ELF-1 (cell line): ENCODE measurements at places on chromosomes 12 and 14.
A peak's percentile ranks its signal among the peaks of the same experiment; 100 is the strongest.

DNA sequence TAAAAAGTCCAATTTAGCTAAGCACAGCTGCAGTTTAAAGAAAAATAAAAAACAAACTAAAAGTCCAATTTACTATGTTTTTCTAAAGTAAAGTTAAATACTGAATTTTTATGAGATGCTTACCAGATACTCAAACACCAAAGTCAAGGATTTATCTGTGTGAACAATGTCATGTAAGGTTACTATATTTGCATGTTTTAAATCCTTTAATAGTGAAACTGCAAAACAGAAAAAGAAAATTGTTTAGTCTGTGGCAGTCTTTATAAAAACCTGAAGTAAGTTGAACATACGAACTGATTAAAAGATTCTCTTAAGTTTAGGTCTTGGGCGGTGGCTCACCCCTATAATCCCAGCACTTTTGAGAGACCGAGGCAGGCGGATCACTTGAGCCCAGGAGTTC lies 102.7 kb downstream of the CDK17 start:
- no peak for DNase-seq

- no peak for DNase-seq
These were observed 7.4 kb downstream of the OAS2 start for GRCh38 chr12:112985642-112986290.

GRCh38 chr14:89266754-89267153 lies 150.3 kb downstream of the FOXN3 start:
- no peak for DNase-seq

DNA sequence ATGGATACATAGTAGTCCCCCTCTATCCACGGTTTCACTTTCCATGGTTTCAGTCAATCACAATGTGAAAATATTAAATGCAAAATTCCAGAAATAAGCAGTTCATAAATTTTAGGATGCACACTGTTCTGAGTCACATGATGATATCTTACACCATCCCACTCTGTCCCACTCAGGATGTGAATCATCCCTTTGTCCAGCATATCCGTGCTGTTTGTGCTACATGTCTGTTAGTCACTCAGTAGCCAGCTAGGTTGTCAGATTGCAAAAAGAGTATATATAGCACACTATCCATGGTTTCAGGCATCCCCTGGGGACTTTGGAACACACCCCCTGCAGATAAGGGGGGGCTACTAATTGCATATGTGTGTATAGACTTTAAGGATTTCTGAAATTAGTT lies 8.1 kb upstream of the NAA30 start:
- no peak for DNase-seq

DNA sequence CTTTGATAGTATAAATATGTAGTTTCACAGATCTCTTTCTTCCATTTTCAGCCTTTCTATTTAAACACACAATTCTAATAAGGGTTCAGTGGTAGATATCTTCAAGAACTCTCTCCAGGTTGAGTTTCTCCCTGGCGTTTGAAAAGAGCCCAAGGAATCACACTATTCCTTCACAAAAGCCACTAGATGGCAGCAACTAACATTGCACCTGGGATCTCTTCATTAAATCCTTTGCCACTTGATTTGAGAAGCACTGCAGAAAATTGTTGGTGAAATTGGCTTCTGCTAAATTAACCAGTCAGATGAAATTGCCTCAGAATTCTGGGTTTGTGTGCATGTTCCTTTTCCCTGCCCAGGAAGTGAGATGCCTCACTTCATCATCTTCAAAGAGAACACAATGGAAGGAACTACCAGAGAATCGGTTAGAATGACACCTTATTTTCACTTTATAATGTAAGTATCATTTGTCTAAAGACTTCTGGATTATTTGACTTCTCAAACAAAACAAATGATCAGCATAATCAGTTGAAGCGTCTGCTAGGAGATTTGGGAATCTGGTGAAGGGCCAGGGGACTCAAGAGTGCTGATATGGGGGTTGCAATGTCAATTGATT lies 6.8 kb downstream of the CCDC198 start:
- DNase-seq: peak; percentile 24

GRCh38 chr12:57404966-57405640 lies 25.7 kb downstream of the R3HDM2 start:
- DNase-seq: no peak

DNA sequence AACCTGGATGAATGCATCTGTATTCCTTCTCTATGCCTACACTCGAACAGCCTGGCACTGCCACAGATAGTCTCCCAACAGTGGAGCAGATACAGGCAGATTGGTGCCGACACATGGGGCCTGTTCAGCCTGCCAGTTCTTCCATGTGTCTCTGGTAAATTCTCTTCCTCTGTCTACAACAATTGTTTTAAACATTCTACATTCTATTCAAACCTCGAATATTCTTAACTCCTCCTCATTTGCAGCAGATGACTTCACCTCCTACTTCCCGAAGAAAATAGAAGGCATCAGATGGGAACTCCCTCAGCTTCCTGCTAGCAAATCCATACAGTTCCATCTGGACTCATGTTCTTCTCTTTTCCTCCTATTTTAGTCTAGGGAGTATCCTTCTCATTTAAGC lies 43.1 kb upstream of the OTOGL start:
- DNase-seq: no peak

- no peak for DNase-seq
These were observed 267.8 kb downstream of the KTN1 start for GRCh38 chr14:55847766-55848165.

DNA sequence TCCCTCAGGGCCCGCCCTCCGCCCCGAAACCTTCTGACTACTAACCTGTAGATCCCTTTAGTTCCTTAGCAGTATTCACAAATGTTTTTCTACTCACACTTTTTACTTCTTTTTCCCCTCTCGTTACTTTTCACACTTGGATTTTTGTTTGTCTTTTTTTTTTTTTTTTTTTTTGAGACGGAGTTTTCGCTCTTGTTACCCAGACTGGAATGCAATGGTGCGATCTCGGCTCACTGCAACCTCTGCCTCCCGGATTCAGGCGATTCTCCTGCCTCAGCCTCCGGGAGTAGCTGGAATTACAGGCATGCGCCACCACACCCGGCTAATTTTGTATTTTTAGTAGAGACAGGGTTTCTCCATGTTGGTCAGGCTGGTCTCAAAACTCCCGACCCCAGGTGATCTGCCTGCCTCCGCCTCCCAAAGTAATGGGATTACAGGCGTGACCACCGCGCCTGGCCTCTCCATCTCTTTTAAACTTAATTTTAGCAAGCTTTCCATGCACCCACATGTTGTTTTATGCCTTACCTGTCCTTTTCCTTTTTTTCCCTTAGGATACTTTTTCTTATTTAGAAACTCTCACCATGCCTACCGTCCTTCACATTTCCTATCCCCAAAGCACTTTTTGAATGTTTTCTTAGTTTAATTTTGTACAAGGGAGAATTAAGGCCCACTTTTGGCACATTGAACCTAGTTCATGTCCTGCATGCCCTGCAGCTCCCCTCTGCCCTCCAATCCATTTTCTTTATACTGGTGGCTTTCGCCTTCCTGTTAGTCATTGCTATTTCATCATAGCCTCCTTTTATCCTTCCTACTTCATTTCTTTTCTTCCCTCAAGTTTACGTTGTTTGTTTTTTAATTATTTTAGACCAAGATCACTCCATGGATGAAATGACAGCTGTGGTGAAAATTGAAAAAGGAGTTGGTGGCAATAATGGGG lies 1.1 kb downstream of the SP1 start:
- DNase-seq: peak; percentile 76

- no peak for DNase-seq
These were observed 145.0 kb downstream of the AACS start for GRCh38 chr12:125210104-125210755.

- DNase-seq: no peak
These were observed 4.9 kb downstream of the KRT73 start for GRCh38 chr12:52613384-52614030.

DNA sequence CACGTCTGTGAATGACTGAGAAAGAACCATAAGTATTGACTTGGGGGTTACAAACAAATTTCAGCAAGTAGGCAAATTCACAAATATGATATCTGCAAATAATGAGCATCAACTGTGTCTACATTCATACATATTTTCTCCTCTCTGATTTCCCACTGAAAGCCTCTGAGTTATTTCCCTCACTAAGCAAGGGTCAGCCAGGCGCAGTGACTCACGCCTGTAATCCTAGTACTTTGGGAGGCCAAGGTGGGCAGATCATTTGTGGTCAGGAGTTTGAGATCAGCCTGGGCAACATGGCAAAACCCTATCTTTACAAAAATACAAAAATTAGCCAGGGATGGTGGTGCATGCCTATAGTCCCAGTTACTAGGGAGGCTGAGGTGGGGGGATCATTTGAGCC lies 80.8 kb downstream of the SLC25A21 start:
- no peak for DNase-seq

- peak; percentile 60 for DNase-seq
These were observed 197.2 kb downstream of the CHST11 start for GRCh38 chr12:104653730-104654664.

GRCh38 chr14:101363261-101363555 lies 198.1 kb upstream of the DIO3 start:
- no peak for DNase-seq

- DNase-seq: no peak
These were observed 185.8 kb upstream of the FKBP4 start for GRCh38 chr12:2609020-2609419.

GRCh38 chr12:49032679-49033447 lies 14.3 kb upstream of the PRKAG1 start:
- DNase-seq: no peak

GRCh38 chr12:45655186-45655585 lies 74.3 kb upstream of the ARID2 start:
- no peak for DNase-seq

DNA sequence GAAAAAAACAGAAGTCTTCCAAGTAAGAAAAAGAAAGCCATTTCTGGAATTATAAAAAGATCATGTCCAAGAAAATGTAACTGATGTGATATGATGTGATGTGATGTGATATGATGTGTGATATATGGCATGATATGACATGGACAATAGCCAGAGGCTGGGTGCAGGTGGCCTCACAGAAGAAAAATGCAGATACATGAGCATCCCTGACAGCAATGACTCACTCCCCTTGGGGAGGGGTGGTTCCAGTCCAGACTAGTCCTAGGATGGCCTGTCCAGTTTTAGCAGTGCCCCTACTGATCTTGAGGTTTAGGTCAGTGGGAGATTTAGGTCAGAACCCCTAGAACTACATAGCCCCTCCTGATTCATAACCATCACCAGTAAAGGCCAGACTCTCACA lies 3.5 kb upstream of the RHOJ start:
- no peak for DNase-seq

GRCh38 chr14:74838166-74838565 lies 37.8 kb downstream of the PROX2 start:
- no peak for DNase-seq

DNA sequence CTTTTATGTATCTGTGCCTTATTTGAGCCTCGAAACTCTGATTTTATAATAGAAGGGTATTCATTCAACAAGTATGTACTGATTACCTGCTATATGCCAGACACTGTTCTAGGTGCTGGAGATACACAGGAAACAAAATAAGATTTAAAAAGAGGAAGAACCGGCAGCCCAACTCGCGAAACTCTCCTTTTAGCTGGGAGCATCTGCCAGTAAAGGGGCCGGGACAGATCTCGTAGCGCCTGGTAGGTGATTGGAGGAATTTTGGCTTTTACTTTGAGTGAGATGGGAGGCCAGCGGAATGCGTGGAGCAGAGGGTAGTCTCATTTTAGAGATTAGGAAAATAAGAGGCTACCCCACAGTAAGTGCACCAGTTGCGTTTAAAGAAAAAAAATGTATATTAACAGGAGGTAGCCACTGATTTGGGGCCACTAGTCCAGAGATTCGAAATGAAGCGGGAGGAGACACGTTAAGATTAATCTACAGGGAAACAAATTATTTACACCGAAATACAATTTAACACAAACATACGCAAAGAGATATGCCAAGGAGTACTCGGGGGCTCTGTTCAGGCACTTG lies 520 bp upstream of the MON2 start:
- DNase-seq: peak; percentile 41

DNA sequence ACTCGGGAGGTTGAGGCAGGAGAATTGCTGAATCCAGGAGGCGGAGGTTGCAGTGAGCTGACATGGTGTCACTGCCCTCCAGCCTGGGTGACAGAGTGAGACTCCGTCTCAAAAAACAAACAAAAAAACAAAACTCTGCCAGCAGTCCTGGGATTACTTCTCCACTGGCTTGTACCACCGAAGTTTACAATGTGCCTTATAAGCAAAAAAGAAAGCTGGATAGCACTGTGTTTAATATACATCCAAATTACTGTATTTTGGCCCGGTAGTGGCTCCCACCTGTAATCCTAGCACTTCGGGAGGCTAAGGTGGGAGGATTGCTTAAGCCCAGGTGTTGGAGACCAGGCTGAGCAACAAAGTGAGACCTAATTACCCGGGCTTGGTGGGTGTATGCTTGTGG lies 16.7 kb downstream of the HOMEZ start:
- no peak for DNase-seq

- no peak for DNase-seq
These were observed 206.1 kb downstream of the PRKD1 start for GRCh38 chr14:29721586-29721985.

- DNase-seq: no peak
These were observed 299.6 kb upstream of the DCN start for GRCh38 chr12:91482231-91482630.

DNA sequence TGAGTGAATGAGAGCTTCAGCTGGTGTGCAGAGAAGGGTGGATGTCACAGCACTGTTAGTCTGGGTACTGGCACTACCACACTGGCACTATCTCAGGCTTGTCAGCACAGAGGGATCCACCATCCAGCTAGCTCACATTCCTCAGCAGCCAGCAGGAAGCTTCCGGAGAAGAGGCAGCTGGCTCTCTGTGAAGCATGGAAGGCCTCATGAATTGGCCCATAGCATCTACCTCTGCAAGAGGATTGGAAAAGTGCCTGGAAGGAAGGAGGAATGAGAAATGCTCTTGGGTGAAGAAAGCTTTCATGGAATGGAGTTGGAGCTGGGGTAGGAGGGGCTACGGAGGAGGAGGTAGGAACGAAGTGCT lies 9.9 kb downstream of the KRT83 start:
- DNase-seq: no peak

GRCh38 chr12:59080101-59080500 lies 159.8 kb upstream of the LRIG3 start:
- no peak for DNase-seq

- peak; percentile 16 for DNase-seq
These were observed 20.9 kb downstream of the FRS2 start for GRCh38 chr12:69490920-69491643.

DNA sequence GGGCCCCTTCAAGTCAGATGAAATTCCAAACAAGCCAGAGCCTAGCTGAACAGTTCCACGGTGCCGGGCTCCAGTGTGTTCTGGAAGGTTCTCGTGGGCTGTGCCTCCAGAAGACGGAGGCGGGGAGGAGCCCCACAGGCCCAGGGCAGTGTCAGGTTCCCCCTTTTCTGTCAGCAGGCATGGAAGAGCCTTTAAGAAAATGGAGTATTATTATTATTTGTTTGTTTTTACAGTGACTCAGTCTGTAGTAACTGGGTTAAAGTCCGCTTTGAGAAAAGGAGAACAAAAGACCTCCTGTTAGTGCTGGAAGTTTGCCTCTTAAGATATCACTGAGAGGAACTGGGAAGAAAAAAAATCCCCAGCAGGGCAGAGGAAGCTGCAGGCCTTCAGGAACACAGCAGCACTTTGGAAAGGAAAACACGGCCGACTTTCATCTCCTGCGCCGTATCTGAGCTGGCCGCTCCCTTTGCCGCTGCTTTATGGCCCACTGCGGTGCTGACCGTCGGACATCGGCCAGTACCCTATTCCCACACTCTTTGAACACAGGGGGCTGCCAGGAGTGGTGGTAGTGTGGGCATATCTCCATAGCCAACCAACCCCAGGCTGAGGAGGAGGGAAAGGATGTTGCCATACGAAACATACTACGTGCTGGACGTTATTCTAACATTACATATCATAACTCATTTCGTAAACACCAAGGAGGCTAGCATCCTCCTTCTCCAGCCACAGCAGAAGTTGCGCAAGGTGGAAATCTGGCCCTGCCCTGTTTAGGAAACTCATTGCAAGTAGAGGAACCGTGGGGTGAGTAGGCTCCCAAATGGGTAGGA lies 194.0 kb downstream of the ZFP36L1 start:
- DNase-seq: no peak
